NCI-H2029 treated with DMSO at 0.1 percent for 48 hours (cell line): ENCODE measurements at places on chromosomes 4 and X.

GRCh38 chr4:72701987-72702819 is 133.2 kb upstream of the ADAMTS3 start:
- DNase-seq: peak; percentile 2

DNA sequence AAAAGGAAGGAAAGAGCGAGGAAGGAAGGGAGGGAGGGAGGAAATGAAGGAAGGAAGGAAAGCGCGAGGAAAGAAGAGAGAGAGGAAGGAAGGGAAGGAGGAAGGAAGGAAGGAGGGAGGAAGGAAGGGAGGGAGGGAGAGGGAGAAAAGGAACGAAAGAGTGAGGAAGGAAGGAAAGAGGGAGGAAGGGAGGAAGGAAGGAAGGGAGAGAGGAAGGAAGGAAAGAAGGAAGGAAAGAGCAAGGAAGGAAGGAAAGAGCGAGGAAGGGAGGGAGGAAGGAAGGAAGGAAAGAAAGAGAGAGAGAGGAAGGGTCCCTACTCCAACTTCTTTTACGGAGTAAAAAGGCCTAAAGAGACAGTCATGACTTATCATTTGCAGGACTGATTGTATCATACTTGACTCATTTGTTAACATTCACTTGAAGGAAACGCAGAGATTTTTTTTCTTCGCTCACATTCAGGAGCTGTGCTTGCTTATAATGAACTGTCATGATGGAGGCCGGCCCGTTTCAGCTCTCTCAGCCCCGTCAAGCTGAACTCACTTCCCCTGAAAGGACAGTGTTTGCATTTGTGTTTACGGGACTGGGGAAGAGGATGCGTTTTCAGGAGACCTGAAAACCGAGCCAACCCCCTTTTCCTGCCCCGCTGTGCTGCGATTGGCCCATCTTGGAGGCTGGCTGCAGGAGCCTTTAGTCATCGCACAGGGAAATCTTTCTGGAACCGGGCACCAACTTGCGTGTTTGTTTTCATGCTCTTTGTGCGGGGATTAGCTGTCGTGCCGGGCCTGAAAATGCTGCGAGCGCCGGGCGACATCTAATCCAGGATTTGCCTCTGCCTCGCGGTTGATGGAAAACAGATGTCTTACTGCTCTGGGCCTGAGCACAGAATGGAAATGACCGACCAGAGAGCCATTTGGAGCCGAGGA is 17.8 kb downstream of the TRIM2 start:
- peak; percentile 16 for DNase-seq

DNA sequence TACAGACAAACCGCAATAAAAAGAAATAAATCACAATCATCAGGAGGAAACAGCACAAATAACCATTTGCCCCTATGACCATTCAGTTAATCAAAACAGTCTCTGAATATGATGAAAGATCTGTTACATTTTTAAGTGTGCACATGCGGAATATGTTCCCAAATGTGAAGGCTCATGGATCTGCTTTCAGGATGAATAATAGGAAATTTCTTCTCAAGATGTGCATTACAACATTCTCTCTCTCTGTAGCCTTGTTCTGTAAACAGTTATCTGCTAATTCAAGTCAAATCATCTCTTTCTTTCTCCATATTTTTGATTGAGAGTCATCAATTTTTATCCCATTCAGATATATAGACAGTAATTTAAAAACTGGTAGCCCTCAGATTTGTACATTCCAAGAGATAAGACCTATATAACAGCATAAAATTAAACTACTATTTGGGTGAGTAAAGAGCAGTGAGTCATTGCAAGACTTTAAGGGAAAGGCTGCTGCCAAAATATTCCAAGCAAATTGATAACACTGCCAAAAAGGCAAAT is 433.9 kb upstream of the ATOH1 start:
- no peak for DNase-seq

DNA sequence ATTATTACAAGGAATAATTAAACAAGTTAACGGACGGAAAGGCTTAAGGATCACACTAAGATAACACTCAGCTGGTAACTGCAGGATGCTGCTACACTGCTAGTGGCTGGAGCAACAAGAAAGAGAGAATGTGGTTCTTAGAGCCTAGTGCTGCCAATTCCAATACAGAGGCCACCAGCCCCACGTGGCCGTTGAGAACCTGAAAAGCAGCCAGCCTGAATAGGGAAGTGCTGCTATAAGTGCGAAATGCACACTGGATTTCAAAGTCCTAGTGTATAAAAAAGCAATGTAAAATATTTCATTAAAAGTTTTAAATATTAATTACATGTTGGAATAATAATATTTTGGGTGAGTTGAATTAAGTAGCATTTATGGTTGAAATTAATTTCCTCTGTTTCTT is 257.3 kb upstream of the TAPT1 start:
- DNase-seq: no peak

DNA sequence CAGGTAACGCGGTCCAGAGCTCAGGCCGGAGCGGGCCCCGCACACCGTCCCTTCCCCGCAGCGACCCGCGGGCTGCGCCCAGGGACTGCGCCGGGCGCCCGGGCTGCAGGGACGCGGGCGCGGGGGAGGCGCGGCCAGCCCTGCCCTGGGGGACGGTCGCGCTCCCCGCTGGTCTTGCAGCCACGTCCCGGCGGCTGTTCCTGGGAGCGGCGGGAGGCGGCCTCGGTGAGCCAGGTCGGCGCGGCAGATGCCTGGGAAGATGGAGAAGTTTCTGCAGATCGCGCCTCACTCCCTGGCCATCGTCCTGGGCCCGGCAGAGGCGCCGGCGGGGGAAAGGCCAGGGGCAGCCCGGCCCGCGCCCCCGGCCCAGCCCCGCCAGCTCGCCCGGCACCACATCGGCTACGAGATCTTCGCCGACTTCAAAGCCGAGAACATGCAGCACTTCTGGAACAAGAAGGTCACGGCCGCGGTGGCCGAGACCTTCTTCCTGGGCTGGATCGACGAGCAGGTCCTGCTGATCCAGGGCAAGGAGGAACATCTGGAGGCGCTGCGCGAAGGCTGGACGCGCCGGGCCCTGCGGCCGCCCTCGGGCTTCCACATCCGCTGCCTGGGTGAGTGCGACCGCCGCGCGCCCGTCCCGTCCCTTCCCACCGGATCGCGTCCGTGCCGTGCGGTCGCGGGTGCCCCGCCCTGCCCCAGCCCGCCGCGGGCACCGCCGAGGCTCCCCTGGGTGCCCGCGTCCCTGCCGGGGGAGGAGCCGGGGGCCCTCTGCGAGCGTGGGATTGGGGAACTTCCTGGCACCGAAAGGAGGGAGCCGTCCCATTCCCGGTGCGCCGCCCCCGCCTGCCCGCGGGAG is 107.4 kb upstream of the STOX2 start:
- no peak for DNase-seq

DNA sequence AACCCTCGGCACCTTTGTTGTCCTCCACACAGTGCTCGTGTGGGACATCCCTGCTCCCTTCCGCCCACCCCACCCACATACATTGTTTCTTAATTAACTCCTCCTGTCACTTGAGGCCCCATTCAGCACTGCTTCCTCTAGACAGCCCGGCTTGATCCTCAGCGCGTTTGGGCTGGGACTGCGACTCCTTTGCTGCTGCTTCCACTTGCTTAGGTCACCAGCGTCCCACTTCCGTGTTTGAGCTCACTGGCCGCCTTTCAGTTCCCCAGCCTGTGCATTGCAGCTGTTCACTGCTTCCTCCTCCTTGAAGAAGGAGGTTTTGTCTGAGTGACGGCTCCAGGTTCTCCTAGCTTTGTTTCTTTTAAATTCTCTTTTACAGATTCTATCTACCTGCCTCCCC is 16.1 kb downstream of the RNF4 start:
- DNase-seq: no peak

- DNase-seq: peak; percentile 10
Measured at GRCh38 chr4:84596826-84597225, 13.9 kb downstream of the CDS1 start.

DNA sequence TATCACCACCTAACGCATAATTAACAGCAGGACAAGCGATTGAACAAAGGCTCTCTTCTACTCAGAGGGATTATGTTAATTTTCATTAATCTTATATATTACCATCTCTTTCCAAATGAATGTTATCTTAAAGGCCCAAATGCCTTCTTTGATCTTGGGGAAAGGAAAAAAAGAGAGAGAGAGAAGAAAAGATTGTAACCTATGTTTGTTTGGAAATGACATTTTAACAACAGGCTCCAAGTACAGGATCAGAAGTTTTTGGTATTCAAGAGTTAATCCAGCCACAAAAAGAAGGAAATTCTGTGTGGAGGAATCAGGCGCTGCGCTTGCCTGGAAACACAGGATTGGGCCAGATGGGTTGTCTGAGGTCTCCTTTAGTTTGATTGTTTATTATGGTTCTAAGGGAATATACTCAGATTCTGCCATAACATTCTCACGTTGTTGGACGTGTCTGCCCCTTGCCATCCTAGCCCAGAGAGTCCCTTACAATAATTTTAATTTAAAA is 100.7 kb upstream of the STX18 start:
- DNase-seq: no peak

DNA sequence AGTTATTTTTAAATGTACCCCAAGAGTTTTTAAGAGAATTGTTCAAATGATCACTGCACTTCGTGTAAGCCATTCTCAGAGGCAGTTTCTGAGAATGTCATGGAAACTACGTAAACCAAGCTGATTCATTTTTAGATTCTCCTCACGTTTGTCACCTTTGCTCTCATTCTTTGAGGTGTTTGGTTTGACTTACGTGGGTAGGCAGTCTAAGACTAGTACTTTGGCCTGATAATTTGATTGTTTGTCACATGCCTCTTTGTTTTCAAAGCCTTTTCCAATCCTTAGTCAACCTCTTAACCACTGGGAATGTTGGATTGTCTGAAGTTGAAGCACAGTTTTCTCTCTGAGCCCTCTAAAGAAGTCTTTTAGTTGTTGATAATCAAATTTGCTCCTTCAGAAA is 10.5 kb downstream of the SEPTIN11 start:
- no peak for DNase-seq

DNA sequence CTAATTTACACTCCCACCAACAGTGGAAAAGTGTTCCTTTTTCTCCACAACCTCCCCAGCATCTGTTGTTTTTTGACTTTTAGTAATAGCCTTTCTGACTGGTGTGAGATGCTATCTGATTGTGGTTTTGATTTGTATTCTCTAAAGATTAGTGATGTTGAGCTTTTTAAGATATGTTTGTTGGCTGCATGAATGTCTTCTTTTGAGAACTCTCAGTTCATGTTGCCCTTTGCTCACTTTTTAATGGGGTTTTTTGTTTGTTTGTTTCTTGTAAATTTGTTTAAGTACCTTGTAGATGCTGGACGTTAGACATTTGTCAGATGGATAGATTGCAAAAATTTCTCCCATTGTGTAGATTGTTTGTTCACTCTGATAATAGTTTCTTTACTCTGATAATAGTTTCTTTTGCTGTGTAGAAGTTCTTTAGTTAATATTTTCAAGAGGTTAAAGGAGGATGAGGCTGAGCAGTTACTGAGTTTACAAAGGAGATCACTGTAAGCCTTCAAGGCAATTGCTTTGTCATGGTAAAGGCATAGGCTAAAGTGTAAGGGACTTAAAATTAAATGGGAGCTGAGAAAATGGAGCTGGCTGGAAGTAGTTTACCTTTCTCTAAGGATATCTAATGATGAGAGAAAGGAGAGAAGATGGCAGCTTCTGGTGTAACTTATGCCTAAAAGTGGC is 323.4 kb downstream of the PCDH7 start:
- no peak for DNase-seq

DNA sequence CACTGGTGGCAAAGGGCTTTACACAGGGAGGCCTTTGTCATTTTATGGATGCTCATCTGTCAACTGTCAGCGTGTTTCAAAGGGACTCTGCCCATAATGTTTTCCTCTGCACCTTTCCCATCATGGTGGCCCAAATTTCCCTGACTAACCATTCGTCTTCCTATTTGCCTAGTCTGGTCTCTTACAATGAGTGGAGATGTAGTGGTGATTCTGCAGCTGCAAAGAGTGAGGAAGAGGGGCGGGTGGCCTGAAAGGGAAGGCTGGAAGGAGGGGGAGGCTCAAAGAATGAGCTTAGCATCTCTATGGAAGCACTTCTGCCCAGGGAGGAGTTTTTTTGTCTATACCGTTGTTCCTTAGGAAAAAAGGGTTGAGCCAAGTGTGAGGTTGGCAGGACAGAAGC is 447.5 kb downstream of the NKX6-1 start:
- DNase-seq: no peak

DNA sequence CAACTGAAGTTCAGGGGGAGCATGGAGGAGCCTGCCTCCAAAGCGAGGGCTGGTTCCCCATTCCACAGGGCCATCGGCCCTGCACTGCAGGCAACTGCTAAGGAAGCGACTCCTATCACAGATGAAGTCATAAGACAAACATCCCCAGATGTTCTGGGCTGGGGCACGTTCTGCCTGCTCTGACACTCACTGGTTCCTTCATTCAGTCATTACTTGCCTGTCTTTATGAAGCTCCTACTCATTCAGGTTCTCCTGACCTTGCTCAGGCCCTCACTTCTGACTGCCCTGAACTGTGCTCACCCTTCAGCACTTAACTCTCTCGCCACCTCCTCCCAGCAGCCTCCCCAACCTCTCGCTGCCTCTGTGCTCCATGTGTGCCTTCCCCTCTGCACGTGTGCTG is 2.5 kb upstream of the SLC2A9 start:
- DNase-seq: no peak
